ENCODE measurements at places on chromosomes 11 and 22.

DNA sequence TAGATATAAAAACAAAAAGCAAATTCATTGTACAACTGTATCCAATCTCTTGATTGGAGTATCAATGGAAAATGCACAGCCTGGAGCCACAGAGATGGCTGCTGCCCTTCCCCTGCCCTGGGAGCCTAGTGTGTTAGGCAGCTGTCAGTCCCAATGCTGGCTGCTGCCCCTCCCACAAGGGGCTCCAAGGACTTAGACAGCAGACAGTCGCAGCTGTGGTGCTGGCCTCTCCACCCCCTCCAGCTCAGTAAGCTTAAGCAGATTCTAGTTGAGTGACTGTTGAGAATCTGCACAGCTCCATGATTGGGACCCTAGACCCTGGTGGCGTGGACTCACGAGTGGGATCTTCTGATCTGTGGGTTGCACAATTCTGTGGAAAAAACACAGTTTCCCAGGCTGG, 1511.2 kb downstream of the FAM181B start:
- no peak for DNase-seq

DNA sequence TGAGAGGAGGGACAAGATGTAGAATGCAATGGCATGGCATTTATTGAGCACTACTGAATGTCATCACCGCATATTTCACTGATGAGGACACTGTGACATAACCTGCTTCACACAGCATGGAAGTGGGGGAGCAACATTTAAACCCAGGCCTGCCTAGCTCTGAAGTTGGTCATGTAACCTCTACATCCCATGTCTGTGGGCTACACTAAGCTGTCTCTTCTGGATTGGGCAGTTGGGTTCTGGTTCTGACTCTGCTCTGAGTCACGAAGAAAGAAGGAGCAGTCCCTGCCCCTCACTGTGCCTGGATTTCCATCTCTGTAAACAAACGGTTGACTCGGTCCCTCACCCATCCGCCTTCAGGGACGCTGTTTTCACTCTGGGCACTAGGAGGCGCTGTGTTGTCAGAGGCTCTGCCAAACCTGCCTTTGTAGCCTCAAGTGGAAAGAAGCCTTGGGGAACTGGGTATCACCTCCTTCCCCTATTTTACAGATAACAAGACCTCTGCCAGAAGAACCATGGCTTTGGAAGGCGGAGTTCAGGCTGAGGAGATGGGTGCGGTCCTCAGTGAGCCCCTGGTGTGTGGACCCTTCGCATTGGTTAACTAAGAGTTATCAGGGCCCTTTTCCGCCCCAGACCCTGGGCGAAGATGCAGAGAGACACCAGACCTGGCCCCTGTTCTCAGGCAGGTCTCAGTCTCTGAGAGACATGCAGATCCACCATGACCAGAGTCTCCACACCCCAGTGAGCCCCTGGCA, 12.7 kb upstream of the ARHGEF17 start:
- DNase-seq, result no peak

DNA sequence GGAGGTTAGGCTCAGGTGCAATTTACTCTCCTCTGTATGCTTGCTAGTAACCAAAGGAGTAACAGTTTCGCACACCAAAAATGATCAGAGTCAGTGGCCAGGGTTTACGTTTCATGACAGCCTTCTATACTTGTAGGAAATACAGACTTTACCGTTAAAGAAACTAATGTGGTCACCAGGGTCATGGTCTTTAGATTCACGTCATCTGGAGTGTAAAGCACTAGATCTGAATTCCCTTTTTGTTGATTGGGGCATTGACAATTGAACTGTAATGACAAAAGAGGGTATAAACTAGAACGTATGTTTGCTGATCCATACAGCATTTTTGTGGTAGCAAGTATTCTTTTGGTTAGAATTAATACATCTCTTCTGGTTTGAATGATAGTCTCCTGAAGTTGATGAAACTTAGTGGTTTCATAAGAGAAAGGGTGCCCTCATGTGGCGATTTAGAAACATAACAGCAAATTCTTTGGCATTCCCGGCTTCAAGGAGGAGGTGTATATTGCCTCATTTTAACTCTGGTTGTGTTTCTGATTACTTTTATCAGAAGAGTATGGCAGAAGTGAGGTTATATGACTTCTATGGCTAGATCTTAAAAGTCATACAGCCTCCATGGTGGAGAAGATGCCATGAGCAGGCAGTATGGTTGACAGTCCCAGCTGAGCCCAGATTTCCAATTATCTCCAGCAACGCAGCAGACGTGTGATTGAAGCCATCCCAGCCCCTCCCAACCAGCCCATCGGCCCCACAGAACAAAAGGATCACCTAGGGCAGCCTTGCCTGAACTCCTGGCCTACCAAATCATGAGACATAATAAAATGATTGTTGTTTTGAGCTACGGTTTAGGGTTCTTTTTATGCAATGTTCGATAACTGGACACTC, 35.1 kb downstream of the MMP7 start:
- DNase-seq, result no peak

- no peak for DNase-seq
These were observed 16.4 kb upstream of the CASP4 start for GRCh38 chr11:104984808-104985207.

- DNase-seq, result no peak
These were observed 3.0 kb downstream of the MN1 start for GRCh38 chr22:27798511-27799014.

Data from thoracic aorta (tissue), 2 donors.